GOT3 (cell line): ENCODE measurements at places on chromosomes 12 and 14.

DNA sequence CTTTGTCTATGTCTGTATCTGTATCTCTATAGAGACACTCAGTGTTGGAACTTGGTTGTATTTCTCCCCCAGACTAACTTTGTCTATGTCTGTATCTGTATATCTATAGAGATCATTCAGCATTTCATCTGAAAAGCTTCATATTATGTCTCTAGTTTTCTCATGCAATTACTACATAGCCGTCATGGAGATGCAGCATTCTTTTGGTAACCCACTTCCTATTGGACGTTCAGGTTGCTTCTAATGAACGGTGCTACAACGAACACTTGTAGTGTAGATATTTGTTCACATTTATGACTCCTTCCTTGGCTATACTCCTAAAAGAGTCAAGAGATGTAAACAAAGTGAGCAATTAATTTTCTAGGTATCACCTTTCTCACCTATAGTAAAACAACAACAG is 81.5 kb upstream of the KCNA1 start:
- no peak for DNase-seq

GRCh38 chr14:92652413-92653151 is 95.8 kb downstream of the LGMN start:
- no peak for DNase-seq

- DNase-seq: no peak
These were observed 119.8 kb downstream of the SRGAP1 start for GRCh38 chr12:63964301-63964700.

- no peak for DNase-seq
These were observed 34.4 kb downstream of the ITPR2 start for GRCh38 chr12:26798640-26799039.

- DNase-seq: no peak
These were observed 78.4 kb downstream of the DAD1 start for GRCh38 chr14:22510527-22511110.

DNA sequence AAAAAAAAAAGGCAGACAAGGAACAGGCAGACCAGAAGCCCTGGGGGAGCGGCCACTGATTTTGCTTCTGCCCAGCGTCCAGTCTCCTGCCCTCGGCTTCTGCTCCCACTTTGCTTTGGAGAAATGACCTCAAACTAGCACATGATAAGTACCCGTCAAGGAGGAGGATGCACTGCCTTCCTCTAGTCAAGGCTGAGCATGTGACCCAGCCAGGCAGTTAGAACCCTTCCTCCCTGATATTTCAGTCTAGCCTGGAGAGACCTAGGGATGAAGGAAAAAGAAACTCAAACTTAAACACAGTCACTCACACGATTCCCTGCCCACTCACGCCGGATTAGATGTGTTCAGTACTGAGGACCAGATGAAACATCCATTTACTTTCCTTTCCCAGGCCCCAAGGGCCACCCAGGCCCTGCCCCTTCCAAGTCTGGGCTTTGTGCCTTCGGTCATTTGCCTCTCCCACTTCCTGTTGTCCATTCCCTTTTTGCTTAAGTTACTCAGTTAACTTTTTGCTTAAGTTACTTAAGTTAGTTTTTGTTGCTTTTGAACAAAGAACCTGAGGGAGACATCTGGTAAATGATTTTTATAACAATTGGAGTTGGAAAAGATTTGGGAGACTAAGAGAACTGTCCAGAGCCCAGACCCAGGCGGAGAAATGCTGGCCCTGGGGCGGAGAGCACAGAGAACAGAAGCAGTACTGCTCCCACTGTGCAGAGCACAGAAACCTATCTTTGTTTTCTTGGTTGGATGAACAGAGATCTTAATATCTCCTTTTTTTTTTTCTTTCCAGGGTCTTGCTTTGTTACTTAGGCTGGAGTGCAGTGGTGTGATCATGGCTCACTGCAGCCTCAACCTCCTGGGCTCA is 23.0 kb upstream of the TTC7B start:
- no peak for DNase-seq

- DNase-seq: no peak
These were observed 33.1 kb downstream of the PHLDA1 start for GRCh38 chr12:75998292-75999063.

DNA sequence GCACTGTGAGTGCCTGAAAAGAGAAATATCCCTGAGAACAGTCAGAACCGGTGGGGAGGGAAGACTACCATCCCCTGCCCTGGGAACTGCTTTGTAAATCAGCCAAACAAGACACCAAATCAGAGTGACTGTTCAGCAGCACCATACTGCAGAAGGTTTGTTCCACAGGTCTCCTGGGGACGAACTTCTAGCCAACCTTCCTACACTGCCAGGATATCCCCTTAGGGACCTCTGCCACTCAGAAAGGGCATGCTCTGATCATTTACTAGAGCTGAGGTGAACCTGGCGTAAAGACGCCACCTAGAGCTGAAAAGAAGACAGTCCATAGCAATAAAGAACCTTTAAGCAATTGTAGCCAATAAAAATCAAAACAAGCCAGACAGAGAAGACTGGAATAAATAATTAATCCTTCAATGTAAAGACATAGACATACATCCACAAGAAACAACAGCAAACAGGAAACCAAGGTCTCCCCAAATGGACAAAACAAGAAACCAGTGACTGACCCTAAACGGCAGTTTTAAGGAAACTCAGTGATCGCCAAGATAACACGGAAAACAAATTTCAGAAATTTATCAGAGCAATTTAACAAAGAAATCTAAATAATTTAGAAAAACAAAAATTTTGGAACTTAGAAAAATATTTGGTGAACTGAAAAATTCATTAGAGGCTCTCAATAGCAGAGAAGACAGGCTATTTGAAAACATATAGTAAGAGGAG is 228.1 kb upstream of the AMIGO2 start:
- peak; percentile 20 for DNase-seq

- DNase-seq: no peak
These were observed 57.0 kb downstream of the PLEKHG7 start for GRCh38 chr12:92759634-92760268.

DNA sequence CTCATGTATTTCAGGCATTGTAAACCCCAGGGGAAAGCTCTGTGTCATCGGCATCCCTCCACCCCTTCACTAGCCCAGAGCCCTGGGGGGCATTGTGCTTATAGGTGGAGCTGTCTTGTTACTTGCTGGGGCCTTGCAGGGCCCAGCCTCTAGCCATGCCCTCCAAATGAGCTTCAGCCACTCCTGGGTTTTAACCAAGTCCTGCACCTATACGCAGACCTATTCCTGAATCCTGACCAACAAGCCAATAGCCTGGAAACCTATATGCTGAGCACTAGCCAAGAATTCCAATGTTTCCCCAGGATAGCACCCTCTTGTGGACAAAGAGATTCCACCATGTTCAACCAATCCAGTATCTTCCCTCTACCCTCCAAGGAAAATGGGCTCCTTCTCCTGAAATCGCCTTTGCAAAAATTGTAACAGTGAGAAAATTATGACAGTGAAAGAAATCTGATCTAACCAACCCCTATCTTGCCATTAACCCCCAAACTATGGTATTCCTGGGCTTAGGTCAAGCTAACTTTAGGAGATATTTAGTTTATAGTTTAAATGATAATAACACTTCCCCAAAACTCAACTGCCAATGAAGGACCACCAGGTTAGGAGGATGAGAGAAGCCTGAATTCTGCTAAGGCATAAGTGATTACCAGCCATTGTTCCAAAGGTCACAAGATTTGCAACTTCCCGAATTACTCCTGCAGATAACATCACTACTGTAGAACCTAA is 55.5 kb downstream of the TTC7B start:
- DNase-seq: no peak

DNA sequence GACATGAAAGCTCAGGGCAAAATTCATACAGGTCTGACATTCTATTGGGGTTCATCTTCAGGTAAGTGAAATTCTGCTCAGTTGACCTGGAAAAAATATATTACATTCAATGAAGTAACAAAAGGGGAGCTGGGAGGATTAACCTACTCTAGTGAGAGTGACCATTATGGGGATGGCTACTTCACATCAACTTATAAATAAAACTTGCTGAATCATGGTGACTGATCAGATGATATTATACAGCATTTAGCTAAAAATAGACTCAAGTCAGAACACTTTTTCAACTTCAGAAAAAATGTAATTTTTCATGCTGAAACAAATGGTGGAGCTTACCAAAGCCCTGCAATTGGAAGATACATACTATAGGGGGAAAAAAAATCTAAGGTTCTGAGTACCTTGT is 800.2 kb downstream of the FSCB start:
- DNase-seq: no peak

DNA sequence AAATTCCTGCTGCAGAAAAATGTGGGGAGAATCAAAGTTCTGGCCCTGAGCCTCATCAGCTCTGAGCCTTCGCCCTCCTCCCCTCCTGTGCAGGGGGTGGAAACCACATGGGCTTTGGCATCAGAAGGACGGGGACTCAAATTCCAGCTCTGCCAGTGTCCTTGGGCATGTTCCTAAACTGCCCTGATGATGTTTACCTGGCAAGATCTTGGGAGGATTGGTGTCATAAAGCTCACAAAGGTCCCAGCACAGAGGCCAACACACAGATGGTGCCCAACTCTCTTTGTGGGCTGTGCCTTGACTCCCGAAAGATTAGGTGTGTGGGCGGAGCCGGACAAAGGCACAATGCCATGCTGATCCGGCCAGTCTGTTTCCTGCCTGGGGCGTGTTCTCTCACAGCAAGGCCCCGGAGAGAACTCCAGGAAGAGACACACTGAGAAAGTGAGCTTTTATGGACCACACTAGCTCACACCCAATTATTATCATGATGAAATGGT is 20.5 kb upstream of the CLMN start:
- no peak for DNase-seq

GRCh38 chr12:55696141-55696540 is 11.6 kb downstream of the ITGA7 start:
- DNase-seq: no peak

- peak; percentile 51 for DNase-seq
These were observed 26.9 kb upstream of the LGALS3 start for GRCh38 chr14:55102141-55102621.

DNA sequence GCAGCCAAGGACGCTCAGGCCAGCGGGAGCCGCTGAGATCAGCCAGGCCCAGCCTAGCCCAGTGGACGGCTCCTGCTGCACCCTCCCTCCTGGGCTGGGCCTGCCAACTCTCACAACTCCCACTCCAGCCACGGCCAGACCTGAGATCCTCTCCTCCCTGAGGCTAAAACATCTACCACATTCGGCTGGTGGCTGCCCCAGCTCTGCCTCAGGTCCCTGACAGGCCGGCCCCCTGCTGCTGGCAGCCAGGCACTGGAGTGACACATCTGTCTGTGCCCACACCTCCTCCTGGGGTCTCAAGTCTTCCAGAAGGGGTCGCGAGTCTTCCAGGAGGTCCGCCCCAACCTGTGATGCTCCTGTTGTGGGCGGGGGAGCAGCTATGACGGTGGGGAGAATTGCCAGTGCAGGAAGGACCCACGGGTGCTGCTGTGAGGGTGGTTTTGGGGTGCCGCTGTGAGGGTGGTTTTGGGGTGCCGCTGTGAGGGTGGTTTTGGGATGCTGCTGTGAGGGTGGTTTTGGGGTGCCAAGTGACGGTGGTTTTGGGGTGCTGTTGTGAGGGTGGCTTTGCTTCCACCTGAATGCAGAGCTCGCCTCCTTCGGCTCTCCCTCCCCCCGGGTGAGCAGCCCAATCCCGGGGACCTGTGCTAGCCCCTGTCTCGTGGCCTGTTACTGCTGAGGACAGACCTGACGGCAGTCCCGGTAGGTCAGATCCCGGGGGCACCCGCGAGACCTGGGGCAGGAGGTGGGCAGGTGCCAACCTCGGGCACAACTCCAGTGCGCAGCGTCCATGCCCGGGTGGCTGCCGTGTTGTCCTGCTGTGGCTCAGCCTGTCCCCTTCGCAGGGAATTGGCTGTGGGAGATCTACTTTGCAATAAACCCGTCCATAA is 27.5 kb upstream of the C14orf180 start:
- no peak for DNase-seq

DNA sequence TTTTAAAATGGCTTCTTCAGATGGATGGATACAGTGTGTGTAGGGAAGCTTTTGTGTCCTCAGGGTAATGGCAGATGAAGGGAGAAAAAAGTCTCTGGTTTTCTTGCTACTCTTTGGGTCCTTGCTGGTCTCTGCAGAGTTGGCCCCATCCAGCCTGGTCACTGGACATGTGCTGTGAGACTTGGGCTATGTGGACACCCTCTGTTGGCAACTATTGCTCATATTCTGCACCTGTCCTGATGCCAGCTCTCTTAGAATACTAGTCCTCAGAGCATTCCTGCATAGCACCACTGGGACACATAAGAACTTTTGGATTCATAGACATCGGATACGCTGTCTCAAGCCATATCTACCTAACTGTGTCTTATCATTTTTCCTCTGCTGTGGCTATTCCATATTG is 20.0 kb downstream of the NAV3 start:
- DNase-seq: no peak

DNA sequence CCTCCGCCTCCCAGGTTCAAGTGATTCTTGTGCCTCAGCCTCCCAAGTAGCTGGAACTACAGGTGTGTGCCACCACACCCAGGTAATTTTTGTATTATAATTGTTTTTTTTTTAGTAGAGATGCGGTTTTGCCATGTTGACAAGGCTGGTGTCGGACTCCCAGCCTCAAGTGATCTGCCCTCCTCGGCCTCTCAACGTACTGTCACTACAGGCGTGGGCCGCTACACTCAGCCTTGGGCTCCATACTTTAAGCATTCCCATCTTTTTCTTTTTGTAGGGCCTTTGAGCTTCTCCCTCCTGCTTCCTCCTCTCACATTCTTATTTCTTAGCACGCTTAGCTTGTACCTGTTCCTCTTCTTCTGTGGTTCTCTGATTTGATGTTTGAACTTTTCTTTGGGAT is 62.8 kb downstream of the SERPINA3 start:
- DNase-seq: no peak

GRCh38 chr14:65321370-65321875 is 91.1 kb upstream of the FUT8 start:
- DNase-seq: no peak

DNA sequence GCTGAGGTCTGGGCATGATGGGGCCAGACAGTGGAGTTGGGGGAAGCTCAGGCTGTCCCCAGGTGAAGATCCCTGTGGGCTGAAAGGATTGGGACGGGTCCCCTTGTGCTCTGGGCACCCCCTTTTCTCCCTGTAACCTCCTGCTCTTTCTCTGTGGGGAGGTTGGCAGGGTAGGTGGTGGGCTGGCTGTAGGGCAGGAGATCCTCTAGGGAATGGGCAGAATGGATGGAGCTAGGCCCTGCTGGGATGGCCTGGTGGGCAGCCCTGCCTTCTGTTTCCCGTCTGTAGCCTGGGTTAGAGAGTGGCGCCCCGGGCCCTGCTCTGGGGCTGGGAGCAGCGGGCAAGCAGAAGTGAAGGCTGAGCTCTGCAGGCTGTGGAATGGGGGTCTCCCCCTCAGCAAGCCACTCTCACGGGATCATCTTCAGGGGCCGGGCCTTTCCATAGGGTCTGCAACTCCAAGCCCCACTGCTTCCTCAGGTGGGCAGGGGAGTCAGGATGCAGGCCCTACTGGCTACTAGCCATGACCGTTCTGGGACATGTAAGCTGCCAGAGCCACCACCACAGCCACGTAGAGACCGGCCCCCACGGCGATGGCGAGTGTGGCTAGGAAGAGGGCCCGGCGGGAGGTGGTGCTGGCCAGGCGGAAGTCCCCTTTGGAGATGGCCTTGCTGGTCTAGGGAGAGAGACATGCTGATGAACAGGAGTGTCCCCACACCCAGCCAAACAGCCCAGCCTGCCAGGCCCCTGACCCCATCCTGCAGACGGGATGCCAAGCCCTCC is 18.8 kb downstream of the SYNDIG1L start:
- no peak for DNase-seq

- no peak for DNase-seq
These were observed 266.9 kb downstream of the DUSP6 start for GRCh38 chr12:89085421-89085820.

- DNase-seq: no peak
These were observed 102.8 kb upstream of the RASSF8 start for GRCh38 chr12:25855716-25856115.
